ENCODE measurements at places on chromosomes 5 and 9.

DNA sequence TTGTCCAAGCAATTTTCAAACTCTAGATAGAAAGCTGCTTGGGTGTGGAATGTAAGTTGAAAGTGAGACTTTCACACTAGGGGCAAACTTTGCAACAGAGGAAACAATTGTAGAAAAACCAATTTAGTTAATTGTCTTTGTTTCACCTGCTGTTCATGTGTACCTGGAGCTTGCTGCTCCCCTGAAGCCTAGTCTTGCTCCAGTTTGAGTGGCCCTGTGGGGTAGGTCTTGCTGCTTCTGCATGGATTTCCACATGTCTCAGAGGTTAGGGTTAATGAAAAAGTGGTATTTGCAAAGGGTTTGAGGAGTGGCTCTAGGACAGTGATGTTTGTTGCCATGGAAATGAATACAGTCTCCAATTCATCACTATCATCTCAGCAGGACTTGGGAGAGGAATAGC, 182.2 kb downstream of the FSTL4 start:
- DNase-seq, result no peak

GRCh38 chr9:1538301-1538700, 476.8 kb upstream of the SMARCA2 start:
- no peak for DNase-seq

DNA sequence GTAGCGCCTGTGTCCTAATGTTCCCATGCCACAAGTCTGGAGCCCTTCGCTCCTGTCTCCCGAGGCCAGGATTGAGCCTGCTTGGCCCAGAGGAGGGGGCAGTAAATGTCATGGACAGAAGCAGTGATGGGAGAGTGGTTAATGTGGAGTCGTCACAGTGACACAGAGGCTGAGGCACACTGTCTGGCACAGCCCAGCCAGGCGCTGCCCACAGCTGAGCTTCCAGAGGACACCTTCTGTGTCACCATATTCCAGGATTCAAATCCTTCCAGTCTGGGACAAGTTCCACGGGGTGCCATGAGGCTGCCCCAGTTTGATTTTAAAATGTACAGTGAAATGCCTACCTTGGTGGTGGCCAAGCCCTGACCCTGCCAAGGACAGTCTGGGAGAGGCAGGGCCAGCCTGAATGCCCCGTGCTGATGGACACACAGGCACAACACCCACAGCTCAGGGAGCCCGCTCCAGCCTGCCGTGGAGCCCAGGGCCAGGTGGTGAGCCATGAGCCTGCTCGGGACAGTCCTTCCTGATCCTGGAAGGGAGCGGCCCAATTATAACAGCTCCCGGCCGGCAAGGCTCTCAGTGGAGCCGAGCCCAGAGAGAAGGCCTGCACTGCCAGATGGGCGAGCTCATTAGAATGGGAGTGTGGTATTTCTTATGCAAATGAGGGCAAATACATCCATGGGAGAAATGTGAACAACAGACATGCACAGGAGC, 99.1 kb upstream of the RUFY1 start:
- no peak for DNase-seq

DNA sequence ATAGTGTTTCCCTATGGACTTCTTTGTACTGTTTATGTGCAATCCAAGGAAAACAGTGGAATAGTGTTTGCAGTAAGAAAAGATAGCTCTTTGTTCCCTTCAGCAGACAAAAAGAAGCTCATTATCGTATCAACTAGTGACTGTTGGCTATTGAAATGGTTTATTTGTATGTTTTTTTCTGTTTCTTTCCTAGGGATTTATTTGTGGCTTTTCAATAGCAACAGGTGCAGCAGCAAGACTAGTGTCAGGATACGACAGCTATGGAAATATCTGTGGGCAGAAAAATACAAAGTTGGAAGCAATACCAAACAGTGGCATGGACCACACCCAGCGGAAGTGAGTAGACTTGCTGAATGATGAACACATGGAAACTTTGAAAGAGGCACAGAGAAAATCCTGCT, 65.1 kb downstream of the SLC44A1 start:
- no peak for DNase-seq

Measured in CD4-positive, alpha-beta T cell treated with Interleukin-12 subunit alpha and Interleukin-12 subunit beta, for 1 hour (primary cell).